Naive thymus-derived CD4-positive, alpha-beta T cell (primary cell): ENCODE measurements at places on chromosomes 3 and 15. TPM values are rescaled to one million over a fixed set of nuclear protein-coding genes. Genes with fewer than 3 reads are reported as not detected.

The P2RY12 gene
- not detected for polyA plus RNA-seq

The KLF15 gene
- not detected for polyA plus RNA-seq

The SLC15A2 gene
- polyA plus RNA-seq = not detected

The ATP8B4 gene
- polyA plus RNA-seq = not detected

The NDN gene
- 0.21 TPM for polyA plus RNA-seq

The ALDH1L1 gene
- not detected for polyA plus RNA-seq

The SCN11A gene
- polyA plus RNA-seq = not detected

The CD80 gene
- not detected for polyA plus RNA-seq

The RGMA gene
- polyA plus RNA-seq = not detected

The CFAP161 gene
- polyA plus RNA-seq = not detected

The GRAMD2A gene
- not detected for polyA plus RNA-seq

The ARMC8 gene
- 43.3 TPM for polyA plus RNA-seq
